Thyroid gland (tissue), 4 donors: ENCODE measurements at places on chromosomes 3 and 15.

- no peaks in the 10 kb centered on the region for H3K36me3 ChIP-seq
- H3K4me3 ChIP-seq = no peak overlapping the region
- no peak for DNase-seq
- H3K27ac ChIP-seq = no peak overlapping the region
Measured at GRCh38 chr3:67517781-67518180, 136.6 kb downstream of the SUCLG2 start.

DNA sequence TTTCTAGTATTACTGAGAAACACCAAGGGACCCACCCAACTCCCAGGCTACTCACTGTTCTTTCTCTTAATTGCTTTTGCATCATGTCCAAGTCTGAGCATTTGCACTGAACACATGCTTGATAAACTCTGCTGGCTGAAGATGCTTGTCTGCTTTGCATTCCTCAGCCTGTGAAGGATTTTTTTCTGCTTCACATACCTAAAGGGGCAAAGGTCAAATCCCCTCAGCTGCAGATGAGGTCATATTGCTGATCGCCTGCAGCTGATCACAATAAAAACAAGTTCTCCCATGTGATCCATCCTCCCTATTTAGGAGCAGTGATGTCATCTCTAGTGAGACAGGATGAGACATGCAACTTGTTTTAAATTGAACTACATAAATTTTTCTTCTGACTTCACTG is 84.6 kb upstream of the DCBLD2 start:
- no peaks in the 10 kb centered on the region for H3K27me3 ChIP-seq
- no peaks in the 10 kb centered on the region for H3K4me1 ChIP-seq
- DNase-seq = no peak
- H3K36me3 ChIP-seq = no peaks in the 10 kb centered on the region
- H3K4me3 ChIP-seq = no peak overlapping the region

DNA sequence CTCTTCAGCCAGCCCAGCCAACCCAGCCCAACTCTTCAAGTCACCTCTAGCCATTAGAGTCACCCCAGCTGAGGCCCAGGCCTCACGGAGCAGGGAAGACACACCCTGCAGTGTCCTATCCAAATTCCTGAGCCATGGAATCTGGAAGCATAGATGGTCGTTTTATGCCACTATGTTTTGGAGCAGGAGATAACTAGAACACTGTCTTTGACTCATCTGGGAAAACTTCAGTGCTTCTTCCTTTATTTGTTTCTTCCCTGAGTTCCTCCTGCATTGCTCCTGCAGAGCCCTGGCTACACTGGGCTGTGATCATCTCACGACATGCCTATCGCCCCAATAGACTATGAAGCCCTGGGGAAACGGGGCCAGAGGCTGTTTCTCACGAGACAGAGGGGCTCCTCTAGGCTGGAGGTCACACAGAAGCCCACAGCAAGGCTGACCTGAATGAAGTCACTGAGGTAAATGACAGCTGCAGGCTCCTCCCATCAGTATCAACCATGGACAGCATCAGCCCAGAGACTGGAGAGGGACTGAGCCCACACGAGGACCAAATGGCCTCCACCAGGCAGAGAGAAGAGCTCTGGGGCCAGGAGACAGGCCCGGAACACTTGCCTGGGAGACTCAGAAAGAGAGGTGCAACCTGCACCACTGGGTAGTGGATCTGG is 22.7 kb downstream of the CRABP1 start:
- no peak overlapping the region for H3K4me3 ChIP-seq
- no peaks in the 10 kb centered on the region for H3K27me3 ChIP-seq
- H3K27ac ChIP-seq = no peak overlapping the region
- H3K4me1 ChIP-seq = peaks cover 12% of the 10 kb centered on the region
- no peak for DNase-seq

GRCh38 chr3:117622171-117622841 is 912.7 kb downstream of the TUSC7 start:
- H3K36me3 ChIP-seq = no peaks in the 10 kb centered on the region
- H3K4me3 ChIP-seq = no peak overlapping the region
- H3K27ac ChIP-seq = no peak overlapping the region
- H3K4me1 ChIP-seq = no peaks in the 10 kb centered on the region
- DNase-seq = no peak

DNA sequence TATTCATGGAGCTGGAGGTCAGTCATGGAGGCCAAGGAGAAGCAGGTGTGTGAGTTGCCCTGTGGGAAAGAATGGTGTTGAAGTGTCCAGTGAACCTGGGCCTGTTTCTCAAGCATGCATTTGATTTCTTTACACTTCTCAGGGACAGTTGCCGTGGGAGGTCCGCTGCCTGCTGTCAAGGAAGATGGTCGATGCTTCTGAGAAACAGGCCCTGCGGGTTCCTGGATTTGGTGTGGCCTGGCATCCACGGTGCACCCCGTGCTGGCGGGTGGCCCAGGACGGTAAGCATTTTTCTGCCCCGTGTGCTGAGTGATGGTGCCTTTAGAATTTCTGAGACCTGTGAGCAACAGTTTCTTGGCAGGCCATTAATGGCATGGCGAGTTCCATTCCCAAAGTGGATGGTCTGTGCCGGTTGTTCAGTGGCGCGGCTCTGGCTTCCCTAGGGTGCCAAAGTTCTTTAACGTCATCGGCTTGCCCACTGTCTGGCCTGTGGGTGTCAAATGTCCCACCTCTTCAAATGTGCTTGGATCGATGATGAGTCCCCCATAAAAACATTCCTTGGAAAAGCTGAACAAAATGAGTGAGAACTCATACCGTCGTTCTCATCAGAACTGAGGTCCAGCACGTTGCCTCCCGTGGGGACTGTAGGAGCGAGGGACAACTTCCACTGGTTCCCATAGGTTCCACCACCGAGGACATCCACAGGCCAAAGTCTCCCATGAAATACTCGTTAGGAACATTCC is 107.2 kb downstream of the SNRPN start:
- no peaks in the 10 kb centered on the region for H3K27me3 ChIP-seq
- peaks cover 98% of the 10 kb centered on the region for H3K36me3 ChIP-seq
- H3K4me1 ChIP-seq = no peaks in the 10 kb centered on the region
- no peak overlapping the region for H3K27ac ChIP-seq

- no peaks in the 10 kb centered on the region for H3K27me3 ChIP-seq
- peak overlapping the region; percentile 97 for H3K27ac ChIP-seq
- peak; percentile 43 for DNase-seq
- H3K4me3 ChIP-seq = peak overlapping the region; percentile 82
- no peaks in the 10 kb centered on the region for H3K36me3 ChIP-seq
- H3K4me1 ChIP-seq = peaks cover 51% of the 10 kb centered on the region
Measured at GRCh38 chr3:138348754-138349739, 668 bp downstream of the MRAS start.

DNA sequence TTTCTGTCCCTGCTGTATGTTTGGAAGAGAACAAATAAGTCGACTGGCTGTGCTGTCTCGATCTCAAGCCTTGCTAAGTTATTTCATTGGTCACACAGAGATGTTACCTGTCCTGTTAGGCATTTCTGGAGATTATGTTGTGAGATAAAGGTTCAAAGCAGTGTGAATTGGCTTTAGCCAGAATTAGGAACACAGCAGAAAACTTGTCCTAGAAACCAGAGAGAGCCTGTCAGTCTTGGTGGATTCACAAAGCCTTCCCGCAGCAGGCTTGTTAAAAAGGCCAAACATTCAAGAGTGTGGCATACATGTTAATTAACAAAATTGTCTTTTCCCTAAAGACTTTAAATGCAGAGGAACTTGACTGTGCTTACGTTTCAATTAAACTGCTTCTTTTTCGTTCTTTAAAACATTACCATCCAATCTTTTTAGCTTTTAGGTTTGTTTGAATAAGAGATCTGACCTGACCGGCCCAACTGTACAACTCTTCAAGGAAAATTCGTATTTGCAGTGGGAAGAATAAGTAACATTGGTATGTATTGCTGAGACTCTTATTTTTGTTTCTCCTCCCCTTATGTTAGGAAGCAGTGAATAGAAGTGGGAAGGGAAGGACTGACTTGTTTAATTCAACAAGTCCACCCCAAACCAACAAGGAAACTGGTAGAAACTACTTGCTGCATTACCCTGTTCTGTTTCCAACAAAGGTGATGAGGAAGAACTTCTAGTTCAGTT is 25.2 kb downstream of the ABHD2 start:
- H3K27me3 ChIP-seq = no peaks in the 10 kb centered on the region
- no peak for DNase-seq
- H3K36me3 ChIP-seq = no peaks in the 10 kb centered on the region
- no peak overlapping the region for H3K27ac ChIP-seq
- H3K4me1 ChIP-seq = peaks cover 16% of the 10 kb centered on the region

- H3K27me3 ChIP-seq = no peaks in the 10 kb centered on the region
- peaks cover 13% of the 10 kb centered on the region for H3K4me1 ChIP-seq
- no peak for DNase-seq
- no peak overlapping the region for H3K27ac ChIP-seq
- no peaks in the 10 kb centered on the region for H3K36me3 ChIP-seq
Measured at GRCh38 chr3:73484656-73485248, 140.0 kb downstream of the PDZRN3 start.

DNA sequence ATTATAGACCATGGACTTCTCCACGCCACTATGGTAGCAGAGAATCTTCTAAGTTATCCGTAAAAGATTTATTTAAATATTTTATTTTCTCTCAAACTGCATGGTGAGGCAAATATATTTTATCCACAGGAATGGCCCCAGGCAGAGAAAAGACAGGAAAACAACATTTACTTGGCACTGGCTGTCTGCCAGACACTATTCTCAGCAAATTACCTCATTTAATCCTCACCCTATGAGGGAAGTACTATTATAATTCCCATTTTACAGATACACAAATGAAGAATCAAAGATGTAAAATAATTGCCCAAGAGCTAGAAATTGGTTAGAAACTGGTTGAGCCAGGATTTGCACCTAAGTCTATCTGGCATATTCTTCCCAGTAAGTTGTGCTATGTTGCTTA is 361.4 kb upstream of the IL12A start:
- H3K27ac ChIP-seq = no peak overlapping the region
- no peaks in the 10 kb centered on the region for H3K4me1 ChIP-seq
- no peaks in the 10 kb centered on the region for H3K27me3 ChIP-seq
- no peak for DNase-seq
- no peak overlapping the region for H3K4me3 ChIP-seq
- no peaks in the 10 kb centered on the region for H3K36me3 ChIP-seq

DNA sequence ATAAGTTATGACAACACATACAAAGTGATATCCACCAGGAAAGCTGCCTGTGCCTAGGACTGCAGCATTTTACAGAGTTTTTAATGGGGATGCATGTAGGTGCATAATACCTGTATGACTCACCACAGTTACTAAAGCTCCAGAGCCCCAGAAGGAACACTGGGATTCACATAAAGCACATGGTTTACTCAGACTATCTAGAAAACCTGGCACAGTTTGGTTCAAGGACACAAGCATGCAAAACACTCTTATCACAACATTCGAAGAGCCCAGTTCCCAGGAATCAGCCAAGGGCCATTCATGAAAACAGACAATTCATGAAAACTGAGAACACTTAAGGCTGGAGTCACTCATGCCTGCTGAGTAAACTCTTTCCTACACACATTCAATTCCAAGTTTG is 261.0 kb downstream of the PYDC2 start:
- H3K36me3 ChIP-seq = no peaks in the 10 kb centered on the region
- peaks cover 9% of the 10 kb centered on the region for H3K4me1 ChIP-seq
- H3K27ac ChIP-seq = no peak overlapping the region
- DNase-seq = peak; percentile 63

- no peak overlapping the region for H3K27ac ChIP-seq
- no peaks in the 10 kb centered on the region for H3K4me1 ChIP-seq
- no peaks in the 10 kb centered on the region for H3K27me3 ChIP-seq
- H3K4me3 ChIP-seq = no peak overlapping the region
Measured at GRCh38 chr15:74406992-74407705, 26.6 kb downstream of the SEMA7A start.

- H3K4me1 ChIP-seq = no peaks in the 10 kb centered on the region
- H3K36me3 ChIP-seq = no peaks in the 10 kb centered on the region
- no peak overlapping the region for H3K4me3 ChIP-seq
Measured at GRCh38 chr3:146529021-146529420, 15.4 kb downstream of the PLSCR1 start.

DNA sequence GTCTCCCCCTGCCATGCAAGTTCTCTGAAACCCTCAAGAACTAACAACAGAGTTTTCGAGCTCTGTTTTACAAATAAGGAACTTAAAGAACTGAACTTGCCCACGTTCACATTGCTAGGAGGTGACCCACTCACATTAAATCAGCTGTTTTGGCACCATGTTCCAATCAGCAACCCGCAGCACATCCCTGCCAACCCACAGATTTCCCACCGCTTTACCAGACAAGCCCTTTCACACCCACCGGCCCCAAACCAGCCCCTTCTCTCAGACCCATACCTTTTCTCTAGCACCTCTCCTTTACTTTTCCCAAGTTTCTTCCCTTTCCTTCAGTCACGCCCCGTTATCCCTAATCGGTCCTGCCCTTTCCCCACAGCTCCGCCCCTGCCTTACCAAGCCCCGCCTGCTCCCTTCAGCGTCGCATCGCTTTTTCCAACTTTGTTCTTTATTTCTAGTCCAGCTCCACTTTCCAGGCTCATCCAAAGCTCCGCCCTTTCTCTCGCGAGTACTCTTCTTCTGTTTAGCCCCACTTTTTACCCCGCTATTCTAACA is 804 bp upstream of the BRPF1 start:
- H3K27ac ChIP-seq = peak overlapping the region; percentile 100
- H3K4me1 ChIP-seq = peaks cover 19% of the 10 kb centered on the region
- no peaks in the 10 kb centered on the region for H3K27me3 ChIP-seq

DNA sequence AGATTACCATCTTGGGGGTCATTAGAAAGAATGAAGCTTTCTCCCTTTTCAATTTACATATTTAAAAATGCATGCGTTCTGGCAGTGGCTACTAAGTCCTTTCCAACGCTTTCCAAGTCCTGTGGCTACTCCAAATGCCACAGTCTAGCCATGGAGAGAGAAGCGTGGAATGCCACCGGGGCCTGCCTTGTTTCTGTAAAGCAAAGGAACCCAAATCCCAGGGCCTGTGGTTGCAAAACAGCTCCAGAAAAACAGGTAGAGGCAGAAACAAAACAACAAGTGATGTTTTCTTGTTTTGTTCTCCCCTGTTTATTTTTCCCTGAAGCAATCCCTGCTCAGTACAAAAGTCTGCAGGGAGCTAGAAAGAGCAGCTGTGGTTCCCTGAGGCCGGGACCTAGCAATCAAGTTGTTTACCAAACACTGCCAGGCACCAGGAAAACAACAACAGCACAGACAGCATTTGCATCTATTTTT is 85.5 kb downstream of the FOXP1 start:
- no peak overlapping the region for H3K4me3 ChIP-seq
- H3K27ac ChIP-seq = no peak overlapping the region
- no peaks in the 10 kb centered on the region for H3K27me3 ChIP-seq
- no peaks in the 10 kb centered on the region for H3K36me3 ChIP-seq
- DNase-seq = no peak

DNA sequence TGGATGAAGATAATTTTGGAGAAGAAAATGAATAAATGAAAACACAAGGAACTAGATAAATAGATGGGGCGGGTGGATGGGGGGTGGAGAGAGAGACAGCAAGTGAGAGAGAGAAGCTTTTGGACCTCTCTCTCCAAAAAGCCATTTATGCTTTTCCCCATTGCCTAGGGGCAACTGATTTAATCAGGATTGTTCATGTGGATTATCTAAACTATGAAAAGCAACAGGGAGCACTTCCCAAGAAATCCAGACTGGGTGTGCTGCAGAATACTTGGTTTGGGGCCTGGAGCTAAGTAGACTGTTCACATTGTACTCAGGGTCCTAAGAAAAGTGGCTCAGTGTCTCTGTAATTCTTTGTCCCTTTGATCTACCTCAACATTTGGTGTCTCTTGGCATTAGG is 367.0 kb downstream of the TIGIT start:
- no peak overlapping the region for H3K27ac ChIP-seq
- no peak overlapping the region for H3K4me3 ChIP-seq
- H3K36me3 ChIP-seq = no peaks in the 10 kb centered on the region
- H3K4me1 ChIP-seq = peaks cover 24% of the 10 kb centered on the region
